ENCODE measurements at places on chromosomes 11 and 22.

DNA sequence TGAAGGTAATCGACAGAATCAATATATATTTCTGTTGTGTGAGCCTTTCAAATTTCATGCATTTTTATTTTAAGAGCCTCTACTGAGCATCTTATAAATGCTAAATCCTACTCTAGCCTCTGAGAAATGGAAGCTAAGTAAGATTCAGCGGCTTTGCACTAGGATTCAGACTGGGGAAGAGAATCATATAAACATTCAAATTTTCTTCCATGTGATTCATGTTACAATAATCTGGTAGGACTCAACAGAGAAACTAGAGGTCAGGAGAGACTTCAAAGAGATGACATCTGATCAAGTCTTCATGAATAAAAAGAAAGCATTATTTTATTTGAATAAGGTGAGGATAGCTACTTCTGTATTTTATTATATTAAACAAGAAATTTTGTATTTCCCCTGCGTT lies 538.9 kb downstream of the DLG2 start:
- DNase-seq: no peak

- peak; percentile 62 for DNase-seq
Measured at GRCh38 chr22:20606041-20606783, 98.8 kb downstream of the MED15 start.

- no peak for DNase-seq
Measured at GRCh38 chr11:12224537-12224893, 114.1 kb downstream of the MICAL2 start.

GRCh38 chr11:11570823-11571222 lies 51.0 kb downstream of the GALNT18 start:
- no peak for DNase-seq

- DNase-seq: no peak
Measured at GRCh38 chr11:113411536-113411935, 24.0 kb downstream of the ANKK1 start.

- DNase-seq: no peak
Measured at GRCh38 chr11:67312187-67313021, 9.1 kb downstream of the SSH3 start.

DNA sequence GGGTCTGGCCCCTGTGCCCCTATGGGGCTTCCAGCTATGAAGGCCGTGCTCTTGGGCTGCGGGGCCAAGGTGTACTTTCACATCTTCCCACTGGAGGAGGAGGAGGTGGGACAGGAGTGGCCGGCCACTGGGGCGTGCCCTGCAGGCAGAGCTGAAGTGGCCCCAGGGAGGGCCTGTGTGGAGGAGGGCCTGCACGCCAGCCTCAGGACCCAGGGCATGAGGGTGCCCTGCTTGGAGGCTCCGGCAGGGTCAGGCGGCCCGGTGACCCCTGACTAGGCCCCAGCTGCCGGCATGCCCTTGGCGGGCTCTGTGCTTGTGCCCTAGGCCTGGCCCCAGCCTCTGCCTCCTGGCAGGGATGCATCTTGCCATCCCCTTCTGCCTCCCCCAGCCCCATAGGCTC lies 5.2 kb downstream of the PRR5 start:
- DNase-seq: no peak

DNA sequence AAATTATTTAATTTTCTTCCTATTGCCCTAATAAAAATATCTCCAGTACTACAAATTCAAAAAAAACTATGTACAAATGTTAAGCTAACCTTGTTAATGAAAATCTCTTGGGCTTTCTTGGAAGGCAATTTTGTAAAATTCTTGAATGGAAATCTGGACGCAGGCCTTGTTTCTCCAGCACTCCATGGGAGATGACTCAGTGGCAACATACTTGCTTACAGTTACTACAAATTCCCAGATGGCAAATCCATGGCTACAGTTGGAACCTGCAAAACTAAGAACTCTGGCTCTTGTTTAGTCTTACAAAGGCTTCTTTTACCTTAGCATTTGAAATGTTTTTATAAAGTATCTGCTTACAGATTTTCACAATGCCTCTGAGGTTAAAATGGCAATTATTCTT lies 725.2 kb downstream of the DLG2 start:
- DNase-seq: peak; percentile 83

DNA sequence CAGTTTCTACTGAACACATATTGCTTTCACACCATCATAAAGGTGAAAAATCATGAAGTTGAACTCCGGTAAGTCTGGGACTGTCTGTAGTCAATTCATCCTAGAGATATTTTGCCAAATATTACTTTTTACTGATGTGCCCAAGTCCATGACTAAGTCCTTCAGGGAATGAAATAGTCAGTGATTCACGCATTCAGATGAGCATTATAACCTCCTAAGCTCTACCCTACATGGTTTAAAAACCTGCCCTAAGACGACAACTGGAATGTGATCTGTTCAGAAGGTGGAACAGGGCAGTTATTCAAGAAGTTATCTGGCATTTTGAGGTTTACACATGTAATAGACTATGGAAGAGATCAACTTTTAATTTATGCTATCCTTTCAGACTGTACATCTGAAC lies 125.6 kb downstream of the TRPC6 start:
- peak; percentile 39 for DNase-seq

DNA sequence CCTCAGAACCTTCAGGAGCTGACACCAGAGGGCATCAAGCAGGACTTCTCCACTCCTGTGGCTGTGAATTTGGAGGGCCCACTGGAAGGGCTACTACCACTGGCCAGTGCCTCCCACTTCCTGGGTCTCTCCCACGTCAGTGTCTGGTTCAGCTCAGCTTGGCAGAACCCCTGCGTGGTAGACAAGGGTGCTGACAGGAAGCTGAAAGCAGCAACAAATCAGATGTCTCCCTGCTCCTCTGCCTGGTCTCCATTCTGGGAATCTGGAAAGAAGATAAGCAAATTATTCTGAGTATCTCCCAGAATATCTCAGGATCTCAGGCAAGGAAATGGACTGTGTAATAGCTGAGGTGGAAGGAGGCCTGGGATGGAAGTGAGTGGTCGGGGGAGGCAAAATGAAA lies 61.5 kb downstream of the TMPRSS5 start:
- DNase-seq: no peak

DNA sequence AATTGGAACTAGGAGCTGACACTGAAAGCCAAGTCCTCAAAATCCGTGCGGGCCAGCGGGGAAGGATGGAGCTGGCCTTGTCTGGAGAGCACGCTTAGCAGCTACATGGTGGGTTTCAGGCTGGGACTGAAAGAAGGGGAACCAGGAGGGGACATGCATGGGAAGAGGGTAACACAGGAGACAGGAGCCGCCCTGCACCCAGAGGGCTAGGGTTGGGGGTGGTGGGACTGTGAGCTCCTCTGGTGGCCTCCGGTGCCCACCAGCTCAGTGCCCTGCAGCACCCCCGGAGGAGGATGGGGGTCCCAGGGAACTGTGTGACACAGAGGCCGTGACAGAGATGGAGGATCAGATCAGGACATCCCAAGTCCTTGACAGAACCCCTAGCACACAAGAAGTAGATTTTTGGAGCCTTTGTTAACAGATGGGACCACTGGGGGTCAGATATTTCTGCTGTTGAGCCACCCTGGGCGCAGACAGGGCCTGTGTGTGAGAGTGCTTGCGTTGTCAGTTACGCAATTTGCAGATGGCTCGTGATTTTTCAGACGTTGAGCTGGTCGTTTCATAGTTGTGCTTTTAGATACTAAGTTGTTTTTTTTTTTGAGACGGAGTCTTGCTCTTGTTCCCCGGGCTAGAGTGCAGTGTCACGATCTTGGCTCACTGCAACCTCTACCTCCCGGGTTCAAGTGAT lies 21.3 kb upstream of the GRAMD4 start:
- DNase-seq: no peak

DNA sequence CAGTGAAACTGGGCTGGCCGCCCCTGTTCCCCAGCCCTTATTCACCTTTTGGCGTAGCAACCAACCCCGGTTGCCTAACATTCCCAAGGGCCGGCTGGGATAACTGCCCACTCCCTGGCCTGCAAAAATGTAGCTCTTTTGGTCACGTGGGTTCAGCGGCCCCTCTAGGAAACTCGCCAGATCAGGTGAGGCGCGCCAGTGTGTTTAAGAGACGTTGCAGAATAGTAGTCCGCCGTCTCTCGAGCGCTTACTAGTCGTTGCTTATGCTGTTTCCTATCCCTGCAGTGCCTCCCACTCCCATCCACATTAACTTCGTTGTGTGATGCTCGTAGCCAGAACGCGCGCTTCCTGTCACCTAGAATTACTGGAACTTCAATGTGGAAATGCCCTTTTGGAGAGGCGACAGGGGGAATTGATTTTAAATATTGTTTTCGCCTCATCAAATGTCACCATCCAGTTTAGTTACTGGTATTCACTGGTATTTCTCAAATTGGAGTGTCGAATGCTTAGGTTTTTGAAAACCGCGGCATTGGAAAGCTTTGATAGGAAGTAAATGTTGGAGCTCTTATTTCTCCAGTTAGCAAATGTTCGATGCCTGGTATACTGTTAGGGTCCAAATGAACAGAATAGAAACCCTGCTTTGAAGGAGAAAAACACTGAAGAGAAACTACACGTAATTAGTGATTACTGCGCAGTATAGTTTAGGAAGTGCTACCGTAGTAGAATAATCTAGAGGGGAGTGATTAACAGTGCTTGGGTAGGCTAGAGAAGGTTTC lies 823 bp downstream of the CEP57 start:
- peak; percentile 18 for DNase-seq

DNA sequence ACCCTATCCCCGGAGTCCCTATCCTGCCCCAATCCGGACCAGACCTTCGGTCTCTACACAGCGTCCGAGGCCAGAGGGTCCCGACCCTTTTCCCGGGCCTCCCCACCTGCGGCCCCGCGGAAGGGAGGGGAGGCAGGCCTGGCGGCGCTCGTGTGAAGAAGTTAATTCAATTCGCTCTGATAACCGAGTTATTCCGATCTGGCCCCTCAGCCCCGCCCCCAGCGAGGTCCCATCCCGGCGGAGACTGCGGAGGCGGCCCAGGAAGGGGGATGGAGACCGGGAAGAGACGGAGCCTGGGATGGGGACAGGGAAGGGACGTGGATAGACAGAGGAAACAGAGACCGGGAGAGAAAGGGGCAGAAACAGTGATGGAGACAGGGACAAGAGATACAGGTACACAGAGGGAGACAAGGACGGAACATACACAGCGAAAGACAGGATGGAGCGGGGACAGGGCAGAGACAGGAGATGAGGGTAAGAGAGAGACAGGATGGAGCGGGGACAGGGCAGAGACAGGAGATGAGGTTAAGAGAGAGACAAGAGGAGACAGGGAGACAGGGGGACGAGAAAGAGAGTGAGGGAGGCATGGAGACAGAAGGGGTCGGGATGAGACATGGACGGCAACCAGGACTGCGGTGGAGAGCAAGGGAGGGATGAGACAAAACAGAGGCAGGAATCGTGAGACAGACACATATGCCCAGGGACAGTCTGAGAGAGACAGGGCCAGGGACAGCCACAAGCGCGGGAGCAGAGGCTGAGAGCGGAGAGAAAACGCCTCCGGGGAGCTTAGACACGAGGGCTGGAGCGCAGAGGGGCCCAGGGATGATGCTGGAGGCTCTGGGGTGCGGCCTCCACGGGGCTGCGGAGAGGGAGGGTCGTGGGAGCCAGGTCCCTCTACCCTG lies 636 bp upstream of the PHOX2A start:
- DNase-seq: no peak

DNA sequence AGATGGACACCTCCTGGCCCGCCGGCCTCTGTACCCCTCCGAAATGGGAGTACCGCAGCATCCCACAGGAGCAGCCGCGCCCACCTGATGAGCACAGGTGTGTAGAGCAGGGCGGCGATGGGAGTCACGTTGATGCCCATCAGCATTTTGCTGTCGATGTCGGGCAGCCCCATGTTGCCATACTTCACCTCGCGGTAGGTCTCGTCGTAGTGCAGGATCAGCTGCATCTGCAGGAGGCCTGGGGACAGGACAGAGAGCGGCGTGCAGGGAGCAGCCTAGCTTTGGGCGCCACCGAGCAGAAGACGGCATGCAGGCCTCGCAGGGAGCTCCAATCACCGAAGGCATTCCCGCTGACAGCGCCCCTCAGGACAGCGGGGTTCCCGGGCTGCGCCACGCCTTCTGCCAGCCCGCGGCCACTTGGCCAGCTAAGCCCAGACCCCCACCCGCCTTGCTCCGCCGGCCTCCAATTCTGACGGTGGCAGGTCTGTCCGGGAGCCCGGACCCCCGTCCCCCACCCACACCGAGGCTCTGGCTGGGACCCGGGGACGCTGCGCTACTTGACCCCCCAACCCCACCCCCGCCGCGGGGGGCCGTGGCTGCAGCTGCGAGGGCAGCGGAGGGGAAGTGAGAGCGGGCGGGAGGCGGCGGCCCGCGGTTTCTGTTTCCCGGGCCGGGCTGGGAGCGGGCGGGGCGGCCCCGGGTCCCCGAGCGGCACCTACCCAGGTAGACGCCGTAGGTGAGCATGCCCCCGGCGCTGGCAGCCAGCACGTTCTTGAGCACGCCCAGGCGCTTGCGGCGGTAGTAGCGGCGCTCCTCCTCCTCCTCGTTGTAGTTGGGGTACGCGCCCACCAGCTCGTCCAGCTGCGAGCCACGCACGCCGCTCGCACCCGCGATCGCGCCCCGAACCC lies 705 bp downstream of the UNC93B1 start:
- DNase-seq: peak; percentile 36

DNA sequence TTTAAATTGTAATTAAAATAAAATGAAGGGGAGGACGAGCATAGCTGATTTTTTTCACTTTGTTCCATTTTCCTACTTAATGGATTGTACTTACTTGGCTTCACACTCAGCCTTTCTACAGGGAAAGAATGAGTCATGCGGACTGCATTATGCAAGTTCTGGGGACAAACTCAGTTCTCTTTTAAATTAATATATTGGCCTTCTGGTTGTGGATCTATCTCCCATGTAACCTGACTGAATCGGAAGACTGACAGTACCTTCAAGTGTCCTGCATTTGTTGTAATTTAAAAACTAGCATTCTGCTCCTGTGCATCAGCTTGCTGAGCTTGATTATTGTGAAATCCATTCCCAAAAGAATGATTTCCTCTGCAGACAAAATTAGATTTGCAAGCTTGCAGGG lies 12.2 kb downstream of the OR8D1 start:
- DNase-seq: no peak

GRCh38 chr11:96841792-96842191 lies 452.0 kb downstream of the JRKL start:
- no peak for DNase-seq

DNA sequence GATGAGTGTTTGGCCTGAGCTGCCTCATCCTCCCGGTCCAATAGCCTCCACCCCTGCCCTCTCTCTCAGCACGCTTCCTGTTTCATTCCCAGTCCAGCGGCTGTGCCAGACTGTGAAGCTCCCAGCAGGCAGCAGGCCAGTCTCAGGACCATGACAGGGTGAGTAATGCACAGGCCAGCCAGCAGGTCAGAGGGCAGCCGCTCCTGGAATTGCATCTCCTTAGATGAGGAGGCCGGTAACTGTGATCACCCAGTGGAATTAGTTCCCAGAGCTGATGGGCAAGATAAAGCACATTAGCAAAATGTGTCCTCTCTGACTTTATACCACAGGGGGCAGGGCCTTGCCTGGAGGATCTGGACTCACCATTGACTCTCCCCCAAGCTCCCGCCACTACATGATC lies 251.2 kb downstream of the ETS1 start:
- DNase-seq: peak; percentile 18

All from AG08395 (cell line).